Activated CD4-positive, alpha-beta T cell treated with anti-CD3 and anti-CD28 coated beads for 24 hours (primary cell): ENCODE measurements at places on chromosomes 5 and 9.

DNA sequence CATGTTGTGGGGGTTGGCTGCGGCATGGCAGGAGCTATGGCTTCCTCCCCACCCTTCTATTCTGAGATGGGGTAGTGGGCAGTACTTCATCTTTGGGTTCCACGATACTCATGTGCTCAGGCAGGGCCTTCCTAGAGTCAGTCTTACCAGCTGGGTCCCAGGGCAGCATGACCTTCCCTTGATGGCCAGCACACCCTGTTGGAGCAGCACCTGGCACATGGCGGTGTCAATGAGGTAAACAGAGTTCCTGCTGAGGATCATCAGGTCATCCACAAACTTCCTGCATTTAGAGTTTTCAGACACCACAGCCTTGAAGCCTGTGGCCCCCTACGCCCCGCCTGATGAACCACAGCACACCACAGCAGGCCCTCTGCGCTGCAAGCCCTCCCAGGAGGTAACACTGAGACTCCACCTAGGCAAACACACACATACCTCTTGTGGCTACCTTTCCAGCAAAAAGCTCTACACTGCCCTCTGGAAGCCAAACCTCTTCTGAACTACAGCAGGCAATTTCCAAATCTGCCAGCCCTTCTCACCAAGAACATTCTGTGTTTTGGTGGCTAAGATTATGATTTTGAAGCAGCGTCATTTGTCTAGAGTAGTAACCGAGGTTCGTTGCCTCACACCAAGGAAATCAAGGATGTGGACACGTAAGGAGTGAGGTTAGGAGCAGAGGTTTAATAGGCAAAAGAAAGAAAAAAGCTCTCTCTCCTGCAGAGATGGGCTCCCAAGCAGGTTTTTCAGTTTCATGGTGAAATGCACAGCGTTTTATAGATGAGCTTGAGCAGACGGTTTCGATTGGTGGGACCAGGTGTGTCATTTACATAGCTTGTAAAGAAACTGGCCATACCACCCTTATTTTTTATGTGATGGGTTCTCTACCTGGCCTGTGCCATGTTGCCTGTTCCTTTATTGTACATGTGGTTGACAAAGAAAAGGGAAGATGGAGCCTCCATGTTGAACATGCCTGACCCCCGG is 20.3 kb upstream of the TMEM174 start:
- DNase-seq, result no peak

DNA sequence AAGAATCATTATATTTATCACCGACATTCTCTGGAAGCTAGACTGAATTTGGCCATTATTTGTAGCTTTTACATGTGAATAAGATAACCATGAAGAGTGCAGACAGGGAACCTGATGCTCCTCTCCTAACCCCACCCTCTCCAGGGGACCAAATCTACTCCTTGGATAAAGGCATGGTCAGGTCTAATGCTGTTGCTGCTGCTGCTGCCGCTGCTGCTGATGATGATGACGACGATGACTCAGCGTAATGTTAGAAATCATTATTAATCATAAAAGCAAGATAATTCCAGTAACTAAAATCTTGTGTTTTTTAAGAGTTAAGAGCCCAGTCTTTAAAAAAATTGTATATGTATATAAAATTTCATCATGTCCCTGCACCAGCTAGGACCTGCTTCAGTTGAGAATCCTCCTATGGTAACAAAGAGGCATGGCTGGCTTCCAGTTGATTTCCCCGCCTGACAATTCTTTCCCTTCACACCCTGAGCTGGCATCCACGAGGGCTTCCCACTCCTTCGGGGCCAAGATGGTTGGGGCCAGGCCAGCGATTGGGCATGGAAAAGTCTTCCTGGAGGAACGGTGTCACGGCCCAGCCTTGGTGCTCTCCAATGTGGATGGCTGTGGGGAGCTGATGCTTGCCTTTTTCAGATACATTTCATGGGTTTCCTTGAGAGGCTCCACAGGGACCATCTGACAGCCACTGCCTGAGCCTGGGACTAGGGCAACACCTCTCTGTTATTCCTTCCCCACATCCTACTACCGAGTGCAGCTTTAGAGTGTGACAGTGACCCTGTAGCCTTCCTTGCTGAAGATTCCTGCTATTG is 400.0 kb downstream of the CTNND2 start:
- DNase-seq, result no peak

DNA sequence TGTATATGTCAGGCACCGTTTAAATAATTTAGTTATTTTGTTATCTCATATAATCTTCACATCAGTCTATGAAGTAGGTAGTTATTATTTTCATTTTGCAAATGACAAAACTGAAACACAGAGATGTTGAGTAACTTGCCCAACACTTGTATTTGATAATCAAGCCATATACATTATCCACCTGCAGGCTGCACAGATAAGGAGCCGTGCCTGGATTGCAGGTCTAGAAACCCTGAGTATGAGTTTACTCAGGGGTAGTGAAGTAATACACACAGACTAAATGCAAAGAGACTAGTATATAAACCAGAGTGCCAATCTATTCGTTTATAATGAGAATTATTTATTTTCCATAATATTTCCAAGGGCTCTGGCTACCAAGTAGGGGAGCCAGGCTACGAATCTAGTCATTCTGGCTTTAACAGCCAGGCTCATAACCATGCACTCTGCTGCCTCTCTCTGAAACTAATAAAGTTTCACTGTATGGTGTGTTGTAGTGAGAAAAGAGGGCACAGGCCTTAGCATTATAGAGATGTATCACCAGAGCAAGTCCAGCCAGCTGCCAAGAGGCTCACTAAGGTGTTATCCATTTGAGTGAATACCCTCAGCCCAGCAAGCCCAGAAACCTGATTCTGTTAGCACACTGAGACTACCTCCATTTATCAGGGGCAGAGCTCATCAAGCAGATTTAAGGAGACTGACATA is 4.5 kb downstream of the HEMGN start:
- DNase-seq, result no peak

DNA sequence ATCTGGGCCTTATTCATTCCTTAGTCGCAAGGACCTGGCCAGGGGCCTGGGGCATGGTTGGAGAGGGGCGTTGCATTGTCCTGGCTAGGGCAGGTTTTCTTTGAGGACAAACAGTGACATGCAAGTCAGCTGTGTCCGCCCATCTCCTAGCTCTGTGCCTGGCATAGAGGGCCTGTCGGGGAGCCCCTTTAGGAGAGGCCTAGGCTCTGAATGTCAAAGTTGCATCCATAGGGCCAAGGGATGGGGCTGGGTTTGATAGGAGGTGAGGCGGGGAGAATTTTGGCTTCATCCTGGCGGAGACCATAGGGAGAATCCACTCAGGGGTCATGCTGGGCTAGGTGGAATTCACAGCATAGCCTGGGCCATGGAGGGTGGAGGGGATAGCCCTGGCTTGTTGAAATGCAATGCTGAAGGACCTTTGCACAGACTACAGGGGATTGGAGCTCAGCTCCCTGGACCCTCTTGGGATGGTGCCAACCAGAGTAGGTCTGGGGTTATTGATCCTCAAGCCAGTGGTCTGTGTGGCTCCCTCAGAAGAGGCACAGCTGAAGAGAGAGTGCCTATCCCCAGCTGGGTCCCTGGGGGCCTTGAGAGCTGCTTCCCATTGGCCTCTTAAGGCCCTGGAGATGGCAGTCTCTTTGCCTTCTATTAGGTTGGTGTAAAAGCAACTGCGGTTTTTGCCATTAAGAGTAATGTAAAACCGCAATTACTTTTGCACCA is 104.0 kb downstream of the RGS3 start:
- DNase-seq, result no peak

- DNase-seq, result no peak
Measured at GRCh38 chr5:99169309-99169708, 240.5 kb upstream of the CHD1 start.

- no peak for DNase-seq
Measured at GRCh38 chr9:8437876-8438275, 638.3 kb upstream of the DMAC1 start.

DNA sequence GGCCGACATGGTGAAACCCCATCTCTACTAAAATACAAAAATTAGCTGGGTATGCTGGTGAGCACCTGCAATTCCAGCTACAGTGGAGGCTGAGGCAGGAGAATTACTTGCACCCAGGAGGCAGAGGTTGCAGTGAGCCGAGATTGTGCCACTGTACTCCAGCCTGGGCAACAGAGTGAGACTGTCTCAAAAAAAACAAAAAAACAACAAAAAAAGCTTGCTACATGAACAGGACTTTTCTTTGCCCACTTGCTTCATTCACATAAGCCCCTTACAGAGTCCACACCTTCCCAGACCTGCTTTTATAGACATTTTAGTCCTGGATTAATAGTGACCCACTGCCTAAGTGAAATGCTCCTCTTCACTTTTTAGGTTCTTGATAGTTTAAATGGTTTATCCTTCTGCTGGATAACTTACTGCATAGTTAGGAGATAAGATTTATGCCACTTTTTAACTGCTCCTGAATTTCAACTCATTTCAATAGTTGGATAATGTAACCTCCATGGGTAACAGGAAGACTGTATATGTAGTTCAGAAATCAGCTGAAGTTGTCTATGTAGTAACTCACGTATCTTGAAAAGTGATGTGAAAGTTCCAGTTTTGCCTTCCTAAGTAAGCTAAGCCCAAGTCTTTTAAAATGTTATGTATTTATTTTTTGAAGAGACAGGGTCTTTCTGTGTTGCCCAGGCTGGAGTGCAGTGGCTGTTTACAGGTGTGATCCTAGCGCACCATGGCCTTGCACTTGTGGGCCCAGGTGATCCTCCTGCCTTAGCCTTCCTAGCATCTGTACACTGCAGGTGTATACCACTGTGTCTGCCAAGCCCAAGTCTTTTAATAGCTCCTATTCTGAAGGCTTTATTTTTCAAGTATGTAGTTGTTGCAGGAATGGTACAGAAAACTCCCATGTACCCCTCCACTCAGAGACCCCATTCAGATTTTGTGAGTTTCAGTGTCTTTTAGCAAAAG is 19.7 kb downstream of the SUB1 start:
- DNase-seq, result no peak

- DNase-seq, result no peak
Measured at GRCh38 chr9:114720086-114720676, 38.2 kb upstream of the TEX48 start.

DNA sequence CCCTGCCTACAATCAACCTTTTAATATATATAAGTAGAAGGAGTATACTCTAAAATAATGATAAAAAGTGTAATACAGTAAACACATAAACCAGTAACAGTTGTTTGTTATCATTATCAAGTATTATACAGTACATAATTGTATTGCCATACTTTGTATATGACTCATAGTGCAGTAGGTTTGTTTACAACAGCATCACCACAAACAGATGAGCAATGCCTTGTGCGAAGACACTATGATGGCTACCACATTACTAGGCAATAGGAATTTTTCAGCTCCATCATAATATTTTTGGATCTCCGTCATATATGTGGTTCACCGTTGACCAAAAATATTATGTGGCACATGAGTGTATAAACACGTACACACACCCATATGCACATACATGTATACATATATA is 69.7 kb upstream of the APC start:
- no peak for DNase-seq

DNA sequence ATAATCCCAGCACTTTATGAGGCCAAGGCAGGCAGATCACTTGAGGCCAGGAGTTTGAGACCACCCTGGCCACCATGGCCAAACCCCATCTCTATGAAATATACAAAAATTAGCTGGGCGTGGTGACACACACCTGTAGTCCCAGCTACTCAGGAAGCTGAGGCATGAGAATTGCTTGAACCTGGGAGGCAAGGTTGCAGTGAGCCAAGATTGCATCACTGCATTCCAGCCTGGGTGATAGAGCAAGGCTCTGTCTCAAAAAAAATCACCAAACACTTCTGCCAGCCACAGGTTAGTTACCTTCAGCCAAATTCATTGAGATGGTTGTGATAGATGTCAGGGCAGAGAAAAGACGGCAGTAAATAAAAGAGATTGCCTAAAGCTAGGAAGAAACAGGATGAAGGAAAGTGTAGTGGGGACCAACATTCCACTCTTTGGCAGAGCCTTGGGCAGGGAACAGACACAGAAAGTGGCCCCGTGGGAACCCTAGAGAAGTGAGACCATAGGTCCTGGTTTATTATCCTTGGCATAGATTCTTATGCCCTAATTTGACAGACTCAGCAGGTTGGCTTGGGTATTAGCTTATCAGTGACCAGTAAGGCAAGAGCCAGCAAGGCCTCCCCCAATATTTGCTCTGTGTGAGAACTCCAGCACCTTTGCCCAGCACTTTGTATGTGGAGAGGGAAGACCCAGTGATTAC is 5.5 kb upstream of the CEP120 start:
- DNase-seq, result no peak

GRCh38 chr9:122382901-122383850 is 12.4 kb downstream of the PTGS1 start:
- DNase-seq, result no peak

GRCh38 chr9:89036383-89036782 is 45.1 kb downstream of the S1PR3 start:
- DNase-seq, result no peak

DNA sequence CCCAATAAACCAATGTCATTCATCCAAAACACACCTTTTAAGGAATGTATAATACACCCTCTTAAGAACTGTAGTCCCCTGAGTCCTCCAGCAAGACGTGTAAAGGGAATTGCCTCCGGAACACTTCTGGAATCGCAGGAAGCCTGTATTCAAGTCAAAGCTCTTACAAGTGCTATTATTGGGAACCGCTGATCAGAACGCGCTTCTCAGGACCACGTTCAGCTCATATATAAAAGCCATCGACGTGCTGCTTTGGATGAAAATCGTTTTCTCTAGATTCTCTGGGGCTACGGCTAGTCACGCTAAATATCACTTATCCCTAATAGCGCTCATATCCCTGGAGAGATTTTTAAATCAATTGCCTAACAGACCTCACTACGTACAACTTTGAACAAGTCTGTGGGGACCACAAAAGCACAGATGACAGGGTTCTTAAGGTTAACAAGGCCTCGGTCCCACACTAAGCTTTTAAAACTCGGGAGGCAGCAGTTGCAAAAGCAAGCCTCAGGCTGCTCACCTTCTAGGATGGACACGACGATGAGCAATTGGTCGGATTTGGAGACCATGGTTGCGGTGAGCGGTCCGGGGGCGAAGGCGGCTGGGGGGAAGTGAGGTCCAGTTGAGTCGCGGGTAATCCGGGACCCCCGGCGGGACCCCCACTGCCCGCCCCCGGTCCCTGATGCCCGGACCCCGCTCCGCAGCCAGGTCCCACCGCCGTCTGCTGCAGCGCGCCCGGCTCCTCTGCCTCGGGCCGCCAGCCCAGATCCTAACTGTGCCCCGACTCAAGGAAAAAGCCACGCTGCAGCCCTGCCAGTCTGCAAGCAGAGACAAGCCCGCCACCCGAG is 548 bp downstream of the CEP120 start:
- DNase-seq, result no peak

DNA sequence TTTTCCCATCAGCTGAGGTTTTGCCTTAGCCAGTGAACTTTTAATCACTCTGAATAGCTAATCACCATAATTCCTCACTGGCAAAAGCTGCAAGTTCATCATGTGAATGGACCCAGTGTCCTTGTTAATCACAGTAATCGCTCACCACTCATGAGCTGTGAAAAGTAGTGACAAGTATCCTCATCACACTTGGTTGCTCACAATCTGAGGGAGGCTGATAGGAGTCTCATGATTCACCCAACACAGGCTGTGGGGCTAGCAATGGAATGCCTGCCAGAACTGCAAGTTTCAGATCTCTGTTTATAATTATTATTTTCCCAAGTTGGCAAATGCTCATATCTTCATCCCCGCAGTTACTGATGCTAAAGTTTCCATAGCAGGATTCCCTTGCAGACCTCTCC is 467.2 kb downstream of the KIF4B start:
- no peak for DNase-seq
